Left hindlimb (tissue), 1 donor: ENCODE measurements at places on chromosomes 4 and X.
A peak's percentile ranks its signal among the peaks of the same experiment; 100 is the strongest.

GRCh38 chr4:110586131-110586850 is 36.6 kb downstream of the PITX2 start:
- no peak for DNase-seq

GRCh38 chrX:102115748-102116147 is 9.7 kb upstream of the TCEAL2 start:
- DNase-seq, result no peak

DNA sequence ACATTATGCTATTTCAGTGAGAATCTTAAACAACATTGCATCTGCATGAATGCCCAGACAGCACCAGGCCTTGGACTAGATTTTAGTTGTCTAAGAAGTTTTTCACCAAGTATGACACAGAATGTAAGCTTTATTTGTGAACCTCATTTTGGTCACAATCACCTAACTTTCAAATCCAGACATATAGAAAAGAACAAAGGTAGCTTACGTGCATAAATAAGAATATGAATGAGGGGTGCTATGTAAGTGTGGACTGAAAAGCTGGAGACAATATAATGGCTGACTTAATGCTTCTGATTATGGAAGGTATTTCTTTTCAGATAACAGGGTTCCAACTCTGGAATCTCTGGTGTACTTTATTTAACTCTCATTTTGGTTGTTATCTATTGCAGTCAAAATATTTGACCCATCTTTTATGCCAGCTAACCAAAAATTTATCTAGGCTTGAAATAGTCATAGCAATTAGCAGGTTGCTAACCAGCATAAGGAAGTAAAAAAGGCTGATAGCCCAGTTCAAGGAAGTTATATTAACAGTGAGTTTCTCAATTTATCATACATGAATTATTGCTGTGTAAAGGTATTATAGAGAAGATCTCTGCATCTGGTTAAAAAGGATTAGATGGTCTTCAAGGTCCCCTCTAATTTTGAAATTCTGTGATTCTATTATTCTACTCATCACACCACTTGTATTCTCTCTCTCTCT is 36.5 kb downstream of the SLC7A11 start:
- DNase-seq, result no peak

GRCh38 chr4:100548200-100548560 is 30.4 kb upstream of the EMCN start:
- no peak for DNase-seq

- DNase-seq, result no peak
These were observed 30.5 kb upstream of the TTC29 start for GRCh38 chr4:146976145-146976544.

DNA sequence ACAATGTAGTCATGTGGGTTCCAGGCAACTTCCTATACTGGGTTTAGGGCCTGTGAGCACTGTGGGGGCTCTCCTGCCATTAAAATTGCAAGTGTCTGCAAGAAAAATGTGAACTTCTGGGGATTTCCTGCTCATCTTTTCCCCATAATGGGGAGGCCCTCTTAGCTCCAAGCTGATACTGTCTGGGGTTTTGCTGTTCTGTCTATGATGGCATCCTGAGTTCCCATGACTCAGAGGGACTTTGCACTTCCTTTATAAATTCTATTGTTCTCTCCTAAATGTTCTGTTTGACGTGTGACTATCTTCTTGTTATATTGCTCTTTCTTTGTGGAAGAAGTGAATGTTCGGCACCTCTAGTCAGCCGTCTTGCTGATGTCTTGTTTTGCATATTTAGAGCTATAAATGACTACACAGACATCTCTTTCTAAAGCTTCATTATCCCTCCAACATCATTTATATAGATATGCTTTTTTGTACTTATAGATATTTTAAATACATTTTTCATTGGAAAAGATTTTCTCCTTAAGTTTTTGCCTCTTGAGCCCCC is 465.8 kb downstream of the NAF1 start:
- DNase-seq, result no peak

DNA sequence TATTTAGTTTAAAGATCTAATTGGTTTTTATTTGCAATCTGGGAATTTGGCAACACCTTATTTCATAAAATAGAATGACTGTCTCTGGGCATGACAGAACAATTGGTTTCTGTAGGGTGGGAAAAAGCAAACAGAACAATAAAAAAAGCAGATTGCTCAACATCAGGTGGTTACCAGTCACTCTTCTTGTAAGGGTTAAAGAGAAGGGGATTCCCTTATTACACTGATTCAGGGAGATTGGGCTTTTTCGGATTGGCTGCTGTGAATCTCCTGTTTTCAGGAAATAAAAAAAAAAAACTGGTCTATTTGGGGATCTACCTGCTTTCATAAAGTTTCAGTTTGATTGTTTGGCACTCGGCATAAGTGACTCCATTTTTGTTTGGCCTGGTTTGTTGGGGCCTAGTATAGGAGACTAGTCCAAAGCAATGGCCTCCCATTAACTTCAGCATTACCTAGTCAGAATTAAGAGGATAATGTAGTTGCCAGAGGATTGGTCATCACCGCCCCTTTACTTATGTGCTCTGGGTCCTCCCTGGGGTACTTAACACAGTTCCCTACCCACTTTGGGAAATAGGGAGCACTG is 380.5 kb downstream of the IDS start:
- no peak for DNase-seq

DNA sequence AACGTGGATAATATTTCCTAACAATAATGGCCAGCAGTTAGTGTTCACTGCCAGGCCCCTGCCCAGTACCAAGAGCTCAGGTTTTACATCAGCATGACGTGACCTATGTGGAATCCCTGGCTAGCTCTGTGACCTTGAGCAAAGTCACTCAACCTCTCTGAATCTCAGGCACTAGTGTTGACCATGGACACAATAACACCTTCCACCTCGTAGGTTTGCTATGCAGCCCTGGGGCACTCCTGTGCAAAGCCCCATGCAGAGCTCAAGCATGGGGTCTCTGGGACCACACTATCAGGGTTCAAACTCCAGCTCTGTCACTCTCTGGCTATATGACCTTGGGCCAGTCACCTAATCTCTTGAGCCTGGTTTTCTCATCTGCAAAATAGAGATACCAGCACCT is 38.7 kb upstream of the MSX1 start:
- DNase-seq, result no peak

DNA sequence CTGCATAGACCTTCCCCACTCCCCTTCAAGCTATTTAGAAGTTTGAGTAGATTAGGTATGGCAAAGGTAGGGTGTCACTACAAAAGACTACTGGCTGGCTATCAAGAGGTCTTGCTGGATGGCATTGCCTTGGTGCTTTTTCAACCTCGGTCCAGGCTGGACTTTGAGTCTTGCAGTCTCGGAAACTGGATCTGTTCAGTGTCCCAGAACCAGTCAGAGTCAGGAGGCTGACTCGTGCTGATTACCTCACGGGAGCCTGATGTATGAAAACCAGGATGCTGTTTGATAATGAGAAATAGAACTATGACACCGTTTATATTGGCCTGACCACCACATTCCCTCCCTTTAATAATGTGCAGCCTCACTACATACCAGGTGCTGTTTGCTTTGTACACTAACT is 2.7 kb upstream of the PHKA1 start:
- DNase-seq, result no peak

DNA sequence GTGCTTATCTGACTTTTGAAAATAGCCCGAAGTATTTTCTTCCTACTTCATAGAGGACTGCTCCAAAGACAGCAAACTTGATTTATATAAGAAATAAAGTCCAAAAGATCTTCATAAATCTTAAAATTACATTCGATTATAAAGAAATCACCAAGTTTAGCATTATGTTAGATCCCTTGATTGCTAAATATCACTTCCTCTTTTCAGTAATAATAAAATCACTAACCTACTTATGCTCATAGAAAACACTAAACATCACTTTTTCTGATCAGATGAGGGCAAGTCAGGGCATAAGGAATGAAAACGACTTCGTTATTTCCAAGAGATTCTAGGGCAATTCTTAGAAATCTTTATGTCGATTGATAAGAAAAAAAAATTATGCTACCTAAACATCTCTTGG is 32.0 kb downstream of the DYNLT3 start:
- no peak for DNase-seq

DNA sequence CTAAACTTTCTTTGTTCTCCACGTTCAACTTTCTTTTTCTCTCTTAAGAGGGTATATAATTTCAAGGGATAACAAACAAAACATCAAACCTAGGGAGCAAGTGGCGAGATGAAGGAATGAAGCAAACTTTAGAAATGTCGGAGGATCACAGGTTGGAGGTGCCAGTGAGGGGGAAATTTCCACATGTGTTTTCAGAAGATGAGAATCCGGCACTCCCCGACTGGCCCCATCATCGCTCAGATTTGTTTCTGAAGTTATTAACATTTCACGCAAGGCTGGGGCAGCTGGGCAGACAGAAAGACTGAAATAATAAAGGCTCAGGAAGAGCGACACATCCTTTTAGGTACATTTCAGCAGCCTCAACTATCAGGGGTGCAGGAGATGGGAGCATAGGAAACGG is 134.9 kb downstream of the SMIM20 start:
- peak; percentile 75 for DNase-seq

- no peak for DNase-seq
These were observed 130.9 kb downstream of the TTC29 start for GRCh38 chr4:146814750-146815149.

GRCh38 chr4:122652379-122652778 is 31.5 kb upstream of the IL21 start:
- no peak for DNase-seq

DNA sequence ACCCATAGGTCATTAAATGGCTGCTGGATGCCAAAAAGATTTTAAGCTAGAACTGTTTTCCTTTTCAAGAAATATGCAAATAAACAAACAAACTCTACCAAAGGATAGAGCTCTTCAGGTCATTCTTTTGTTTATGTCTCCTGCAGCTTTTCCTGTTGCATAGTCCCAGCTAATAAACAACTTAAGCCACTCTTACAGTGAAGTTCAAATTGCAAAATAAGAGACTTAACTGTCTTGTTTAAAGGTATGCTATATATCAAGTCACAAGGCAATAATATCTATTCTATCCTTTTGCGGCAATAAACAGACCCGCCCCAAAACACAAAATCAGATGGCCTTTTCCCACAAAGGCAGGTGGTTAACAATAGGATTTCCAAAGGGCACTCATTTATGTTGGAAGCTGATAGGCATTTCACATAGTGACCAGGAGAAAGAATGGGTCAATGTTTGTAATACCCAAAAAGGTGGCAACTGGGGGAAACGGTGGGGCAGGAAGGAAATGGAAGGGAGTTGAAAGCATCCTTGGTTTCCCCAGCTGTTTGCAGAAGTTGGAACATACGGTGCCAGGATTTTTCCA is 15.3 kb downstream of the HAND2 start:
- no peak for DNase-seq

DNA sequence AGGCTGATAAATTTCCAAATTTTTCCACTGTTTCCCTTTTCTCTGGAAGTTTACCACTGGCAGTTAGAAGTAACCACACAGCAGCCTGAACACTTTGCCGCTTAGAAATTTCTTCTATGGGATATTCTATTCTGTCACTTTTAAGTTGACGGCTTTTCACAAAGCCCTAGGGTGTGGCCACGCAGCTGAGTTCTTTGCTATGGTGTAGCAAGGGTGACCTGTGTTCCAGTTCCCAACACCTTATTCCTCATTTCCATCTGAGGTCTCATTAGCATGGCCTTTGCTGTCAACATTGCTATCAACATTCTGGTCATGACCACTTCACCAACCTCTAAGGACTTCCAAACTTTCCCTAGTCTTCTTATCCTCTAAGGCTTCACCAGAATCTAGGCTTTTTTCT is 45.4 kb upstream of the NFKB1 start:
- DNase-seq, result no peak

DNA sequence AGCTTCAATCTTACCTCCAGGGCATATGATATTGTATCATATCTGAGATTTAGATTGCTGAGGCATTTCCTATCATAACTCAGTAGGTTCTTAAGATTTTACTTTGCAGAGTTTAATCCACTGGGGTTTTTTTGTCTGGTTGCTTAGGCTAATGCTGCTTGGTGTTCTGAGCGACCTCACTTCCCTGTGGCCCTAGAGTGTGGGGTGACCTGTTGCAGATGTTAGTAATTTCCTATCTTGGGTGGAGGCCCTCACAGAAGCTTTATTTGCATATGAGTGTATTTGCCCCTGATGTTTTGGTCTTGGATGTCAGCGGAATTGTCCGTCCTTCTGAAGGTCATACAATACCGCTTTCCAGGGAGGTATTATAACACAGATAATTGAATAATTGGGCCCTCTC is 137.1 kb downstream of the NDST3 start:
- no peak for DNase-seq

DNA sequence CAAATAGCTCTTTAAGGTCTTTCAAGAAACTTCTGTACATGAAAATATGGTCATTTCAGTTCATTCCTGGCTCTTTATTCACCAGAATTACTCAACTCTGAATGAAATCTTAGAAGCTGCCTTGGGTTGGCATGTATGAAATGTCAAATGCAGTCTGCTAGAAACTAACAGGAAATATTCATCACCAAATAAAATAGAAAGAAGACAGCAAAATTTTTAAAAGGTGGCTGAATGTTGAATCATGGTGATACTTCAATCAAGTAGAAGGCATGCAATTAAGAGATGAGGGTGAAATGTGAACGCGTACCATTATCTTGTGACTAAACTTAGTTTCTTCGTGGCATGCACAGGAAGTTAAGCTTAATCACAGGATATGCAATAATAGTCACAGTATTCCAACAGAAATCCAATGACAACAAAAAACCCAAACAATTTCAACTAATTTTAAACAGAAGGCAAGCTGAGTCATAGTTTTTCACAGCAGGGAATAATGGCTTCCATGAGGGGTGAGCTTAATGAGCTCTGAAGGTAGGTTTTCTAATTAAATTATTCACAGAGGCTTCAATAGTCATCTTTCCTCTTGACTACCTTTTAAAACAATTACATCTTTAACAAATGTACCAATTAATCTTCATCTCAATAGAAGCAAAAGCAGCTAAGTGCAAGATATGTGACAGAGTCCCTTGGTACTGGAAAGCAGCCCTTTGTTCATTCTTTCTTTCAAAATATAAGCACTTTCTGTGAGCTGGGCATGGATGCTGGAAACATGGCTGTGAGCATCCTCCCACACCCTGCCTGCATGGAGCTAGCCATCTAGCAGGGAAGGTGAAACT is 44.5 kb downstream of the SCFD2 start:
- no peak for DNase-seq

DNA sequence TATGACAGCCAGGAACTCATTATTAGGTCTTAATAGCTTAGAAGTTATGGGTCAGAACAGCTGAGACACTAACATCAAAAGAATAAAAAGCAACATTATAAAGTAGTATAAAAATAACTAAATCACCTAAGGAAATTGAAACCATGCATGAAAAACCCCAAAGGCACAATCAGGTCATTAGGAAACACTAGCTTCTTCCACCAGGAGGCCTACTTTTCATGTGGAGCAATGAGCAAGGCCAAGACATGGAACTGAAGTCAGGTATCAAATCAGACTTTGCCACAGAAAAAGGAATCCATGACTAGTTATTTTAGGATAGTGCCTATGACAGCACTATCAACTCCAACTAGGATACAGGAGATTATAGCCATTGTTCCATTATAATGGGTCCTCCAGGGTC is 7.9 kb downstream of the HUWE1 start:
- no peak for DNase-seq

GRCh38 chr4:150140774-150141400 is 62.6 kb downstream of the DCLK2 start:
- no peak for DNase-seq

GRCh38 chr4:54745031-54745770 is 87.4 kb downstream of the KIT start:
- no peak for DNase-seq
